ENCODE measurements at places on chromosomes 6 and 20. TPM values are rescaled to one million over a fixed set of nuclear protein-coding genes. Genes with fewer than 3 reads are reported as not detected.

Gene SIM1
- not detected for total RNA-seq

DNA sequence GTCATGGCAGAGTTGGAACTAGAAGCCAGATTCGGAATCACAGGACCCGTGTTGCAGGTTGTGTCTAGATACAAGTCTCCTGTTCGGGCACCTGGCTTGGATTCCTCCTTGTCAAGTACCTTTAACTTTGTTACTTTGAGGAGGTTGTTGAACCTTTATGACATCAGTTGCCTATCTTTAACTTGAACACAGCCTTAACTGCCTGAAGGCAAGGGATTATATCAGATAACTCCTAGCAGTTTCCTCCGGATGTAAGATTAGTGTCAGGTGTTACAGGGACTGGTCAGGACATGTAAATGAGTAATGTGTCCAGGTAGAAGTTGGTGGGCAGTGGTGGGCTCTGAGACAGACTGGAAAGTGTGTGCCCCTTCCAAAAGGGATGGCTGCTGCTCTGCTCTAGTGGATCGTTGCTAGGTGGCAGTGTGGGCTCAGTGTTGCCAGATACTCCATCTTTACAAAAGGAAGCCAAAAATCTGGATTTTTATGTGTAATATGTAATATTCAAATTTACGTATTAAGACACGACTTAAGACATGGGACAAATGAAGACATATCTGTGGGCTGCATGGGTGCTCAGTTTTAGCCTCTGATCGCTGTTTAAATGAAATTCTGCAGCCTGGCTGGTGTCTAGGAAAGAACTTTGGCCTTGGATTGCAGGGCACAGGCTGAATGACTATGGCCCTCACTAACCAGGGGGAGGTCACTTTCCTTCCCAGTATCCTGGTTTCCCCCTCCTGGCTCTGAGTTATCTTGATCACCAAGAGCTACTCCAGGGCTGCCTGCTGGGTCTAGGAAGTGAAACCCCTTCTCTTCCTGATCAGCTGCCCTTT, 27.1 kb downstream of the CHMP4B start:
- DNase-seq, result no peak
- H3K27ac ChIP-seq, result no peak overlapping the region
- peaks cover 4% of the 10 kb centered on the region for H3K36me3 ChIP-seq
- no peaks in the 10 kb centered on the region for H3K27me3 ChIP-seq
- H3K4me1 ChIP-seq, result peaks cover 63% of the 10 kb centered on the region
- no peak overlapping the region for H3K4me3 ChIP-seq

DNA sequence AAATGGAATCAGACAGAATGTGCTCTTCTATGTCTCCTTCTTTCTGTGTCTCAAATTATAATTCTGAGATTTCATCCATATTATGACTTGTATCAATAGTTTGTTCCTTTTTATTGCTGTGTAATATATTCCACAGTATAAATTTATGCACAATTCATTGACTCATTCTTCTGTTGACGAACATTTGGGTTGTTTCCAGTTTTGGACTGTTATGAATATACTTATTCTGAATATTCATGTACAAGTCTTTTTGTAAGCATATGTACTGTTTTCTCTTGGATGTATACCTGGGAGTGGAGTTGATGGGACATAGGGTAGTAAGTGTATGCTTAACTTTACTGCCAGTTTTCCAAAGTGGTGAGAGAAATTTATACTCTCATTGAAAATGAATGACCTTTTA, 28.1 kb upstream of the TRAF3IP2 start:
- H3K27me3 ChIP-seq, result no peaks in the 10 kb centered on the region
- H3K27ac ChIP-seq, result no peak overlapping the region
- DNase-seq, result no peak
- peaks cover 4% of the 10 kb centered on the region for H3K36me3 ChIP-seq

GRCh38 chr6:97630604-97631003, 347.6 kb upstream of the MMS22L start:
- no peaks in the 10 kb centered on the region for H3K36me3 ChIP-seq
- H3K27ac ChIP-seq, result no peak overlapping the region
- H3K27me3 ChIP-seq, result no peaks in the 10 kb centered on the region
- DNase-seq, result no peak
- H3K4me3 ChIP-seq, result no peak overlapping the region

DNA sequence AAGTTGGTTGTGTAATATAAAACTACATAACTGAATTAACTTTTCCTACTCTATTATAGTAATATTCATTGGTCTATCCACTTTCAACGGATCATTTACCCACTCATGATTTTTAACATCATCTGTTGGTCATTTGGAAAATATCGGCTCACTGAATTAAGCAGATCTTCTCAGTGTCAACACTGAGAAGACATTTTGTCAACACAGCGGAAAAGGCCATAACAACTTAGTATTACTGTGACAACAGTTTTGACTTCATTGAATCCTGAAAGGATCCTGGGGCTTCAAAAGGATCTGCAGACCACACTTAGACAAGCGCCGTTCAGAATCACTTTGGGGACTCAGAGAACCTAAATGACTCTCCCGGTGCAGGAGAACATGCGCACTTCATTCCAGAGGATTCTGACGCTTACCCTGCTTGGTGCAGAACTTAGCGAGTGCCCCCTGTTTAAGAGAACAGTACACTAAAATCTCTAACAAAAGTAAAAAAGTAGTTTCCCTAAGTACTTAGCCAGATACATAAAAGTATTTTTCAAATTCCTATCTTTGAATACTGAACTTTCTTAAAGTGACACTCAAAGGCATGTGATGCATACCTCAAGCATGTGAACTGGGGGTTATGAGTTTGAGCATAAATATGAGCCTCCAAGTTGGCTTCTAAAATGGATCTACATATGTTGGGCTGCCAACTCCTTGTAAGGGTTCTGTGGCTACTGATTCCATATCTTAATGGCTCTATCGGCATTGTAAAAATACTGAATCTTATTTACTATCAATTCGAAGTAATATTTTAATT, 4.0 kb downstream of the ZBTB2 start:
- no peaks in the 10 kb centered on the region for H3K27me3 ChIP-seq
- DNase-seq, result peak; percentile 29
- peaks cover 19% of the 10 kb centered on the region for H3K4me1 ChIP-seq
- no peak overlapping the region for H3K4me3 ChIP-seq
- H3K36me3 ChIP-seq, result peaks cover 25% of the 10 kb centered on the region
